Right kidney (tissue), 9 donors: ENCODE measurements at places on chromosomes 16 and 17.

GRCh38 chr17:50035945-50036344, 20.0 kb upstream of the ITGA3 start:
- no peak for DNase-seq

- no peak for DNase-seq
Observed at GRCh38 chr17:68246271-68247028, 1.4 kb upstream of the AMZ2 start.

DNA sequence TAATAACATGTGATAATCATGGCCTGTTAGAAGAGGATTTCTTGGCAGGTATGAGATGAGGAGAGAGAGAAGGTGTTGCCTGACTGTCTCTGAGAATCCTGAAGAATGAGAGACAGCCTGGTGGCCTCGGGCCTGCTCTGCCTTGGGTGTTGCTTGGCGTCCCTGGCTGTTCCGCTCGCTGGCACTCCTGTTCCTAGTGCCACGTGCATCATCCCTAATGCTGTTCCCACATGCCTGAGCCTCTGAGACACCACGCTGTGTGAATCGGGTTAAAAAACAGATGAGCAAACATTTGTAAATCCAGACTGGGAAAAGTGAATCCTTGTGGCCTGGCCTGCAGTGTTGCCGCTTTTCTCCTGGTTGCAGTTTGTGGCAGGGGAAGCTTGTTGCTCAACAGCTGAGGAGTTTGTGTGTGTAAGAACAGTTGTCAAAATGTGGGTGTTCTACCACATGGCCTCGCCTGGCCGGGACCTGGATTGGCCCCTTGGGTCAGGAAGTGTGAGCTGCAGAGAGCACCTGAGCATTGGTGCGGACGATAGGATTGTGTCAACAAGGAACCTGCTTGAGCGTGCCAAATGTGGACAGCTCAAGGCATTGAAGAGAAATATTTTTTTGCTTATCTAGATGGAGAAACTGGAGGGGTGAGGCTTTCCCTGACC, 22.0 kb downstream of the UBN1 start:
- no peak for DNase-seq

GRCh38 chr17:54220829-54221228, 398.1 kb downstream of the KIF2B start:
- DNase-seq = no peak

DNA sequence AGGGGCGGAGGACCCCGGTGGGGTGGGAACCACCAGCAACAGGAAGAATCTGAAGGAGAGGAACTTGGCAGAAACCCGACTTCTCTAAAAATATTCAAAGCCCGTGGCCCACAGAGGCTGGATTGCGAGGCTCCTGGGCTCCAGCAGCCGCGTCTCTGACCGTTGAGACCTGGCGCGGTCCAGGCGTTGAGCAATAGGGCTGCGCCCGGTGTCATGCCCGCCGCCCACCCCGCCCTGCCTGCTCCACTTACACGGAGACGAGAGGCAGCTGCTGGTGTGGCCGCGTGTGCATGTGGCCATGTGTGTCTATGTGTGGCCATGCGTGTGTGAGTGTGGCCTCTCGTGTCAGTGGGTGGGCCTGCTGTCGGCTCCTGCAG, 83.6 kb downstream of the IRF8 start:
- DNase-seq = no peak

- DNase-seq = no peak
Observed at GRCh38 chr16:24700549-24701392, 28.7 kb upstream of the TNRC6A start.

DNA sequence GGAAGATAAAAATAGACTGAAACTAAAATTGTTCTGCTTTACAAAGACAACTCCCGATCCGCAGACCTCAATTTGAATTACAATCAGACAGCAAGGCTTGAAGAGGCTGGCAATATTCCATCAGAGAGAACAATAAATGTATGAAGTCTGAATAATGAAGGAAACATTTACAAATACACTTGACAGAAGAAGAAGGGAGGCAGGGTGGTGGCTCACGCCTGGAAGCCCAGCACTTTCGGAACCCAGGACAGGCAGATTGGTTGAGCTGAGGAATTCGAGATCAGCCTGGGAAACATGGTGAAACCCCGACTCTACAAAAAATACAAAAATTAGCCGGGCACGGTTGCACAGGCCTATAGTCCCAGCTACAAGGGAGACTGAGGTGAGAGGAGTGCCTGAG, 14.6 kb downstream of the ODF4 start:
- no peak for DNase-seq

- DNase-seq = peak; percentile 12
Observed at GRCh38 chr16:46974352-46974751, 878 bp upstream of the DNAJA2 start.

GRCh38 chr16:66471716-66472393, 44.8 kb downstream of the BEAN1 start:
- no peak for DNase-seq

DNA sequence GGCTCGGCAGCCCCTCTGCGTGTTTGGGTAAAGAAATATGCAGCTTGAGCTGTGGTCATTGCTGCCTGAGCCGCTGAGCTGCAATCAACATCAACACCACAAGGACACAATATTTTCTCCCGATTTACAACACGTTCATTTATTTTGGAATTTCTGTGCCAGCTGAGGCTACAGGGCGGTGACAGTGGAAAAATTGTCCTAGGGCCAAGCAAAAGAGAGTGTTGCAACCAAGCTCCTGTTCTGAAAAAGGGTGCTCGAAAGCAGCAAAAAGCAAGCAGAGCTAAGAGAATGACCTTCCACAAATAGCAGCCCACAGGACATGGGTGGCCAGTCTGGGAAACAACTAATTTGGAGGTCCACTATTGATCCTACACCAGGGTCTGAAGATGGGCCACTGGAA, 35.4 kb upstream of the NOG start:
- no peak for DNase-seq

DNA sequence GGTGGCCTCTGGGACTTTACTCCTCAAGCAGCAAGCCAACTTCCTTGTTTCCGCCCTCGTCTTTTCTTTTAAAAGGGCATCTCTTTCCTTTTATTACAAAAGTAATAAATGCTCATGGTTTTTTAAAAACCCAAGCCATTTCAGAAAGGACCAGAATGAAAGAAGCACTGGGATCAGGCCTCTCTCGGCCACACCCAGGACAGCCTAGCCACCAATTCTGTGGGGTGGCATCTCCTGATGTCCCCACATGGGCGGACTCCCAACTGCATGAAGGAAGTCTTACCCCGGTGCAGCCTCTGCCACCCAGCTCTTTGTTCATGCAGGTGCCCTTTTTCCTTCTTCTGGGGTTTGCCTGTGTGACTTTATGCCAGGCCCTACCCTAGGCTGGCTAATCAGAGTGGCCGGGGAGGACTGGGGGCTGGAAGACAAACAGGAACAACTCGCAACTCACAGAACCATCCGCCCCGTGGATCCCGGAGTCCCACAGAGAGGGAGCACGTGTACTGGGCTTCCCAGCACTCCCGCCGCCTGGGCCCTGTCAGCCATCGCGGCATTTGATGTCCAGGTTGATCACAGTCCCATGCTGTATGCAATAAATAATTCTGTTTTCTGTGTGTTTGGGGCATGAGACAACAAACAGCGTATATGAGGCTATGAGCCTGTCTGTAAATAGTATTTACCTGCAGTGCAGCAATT, 2.6 kb upstream of the RASD1 start:
- DNase-seq = no peak

GRCh38 chr16:75527825-75528299, 8.0 kb downstream of the CHST5 start:
- DNase-seq = no peak

GRCh38 chr16:28873543-28874201, 4.6 kb upstream of the ATP2A1 start:
- no peak for DNase-seq

DNA sequence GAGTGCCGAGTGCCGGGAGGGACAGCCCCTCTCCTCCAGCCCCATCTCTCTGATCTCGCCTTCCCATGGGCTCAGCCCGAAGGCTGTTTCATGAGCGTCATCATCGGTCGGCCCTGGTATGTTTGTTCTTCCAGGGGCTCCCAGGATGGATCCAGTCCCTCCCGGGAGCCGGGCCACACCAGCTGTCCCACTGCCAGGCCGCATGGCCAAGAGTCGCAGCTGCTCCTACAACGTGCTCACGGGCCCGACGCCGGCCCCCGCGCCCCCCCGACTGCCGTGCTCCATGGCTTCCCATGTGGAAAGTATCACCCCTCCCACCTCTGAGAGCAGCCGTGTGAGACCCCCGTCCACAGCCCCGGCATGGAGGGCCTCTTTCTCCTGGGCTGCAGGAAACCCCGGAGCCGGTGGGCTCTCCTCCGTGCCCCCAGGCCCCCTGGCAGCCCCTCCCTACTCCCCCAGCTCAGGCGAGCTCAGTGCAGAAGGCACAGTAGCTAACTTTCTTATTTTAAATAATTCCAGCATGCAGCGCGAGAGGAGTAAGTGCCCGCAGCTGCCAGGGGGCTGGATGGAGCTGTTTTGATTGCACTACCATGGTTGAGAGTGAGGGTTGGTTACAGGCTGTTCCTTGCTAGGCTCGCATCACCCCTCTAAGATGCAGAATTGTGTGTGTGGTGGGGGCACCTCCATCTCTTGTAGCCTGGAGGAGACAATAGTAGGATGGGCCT, 26.6 kb upstream of the GSE1 start:
- DNase-seq = no peak

DNA sequence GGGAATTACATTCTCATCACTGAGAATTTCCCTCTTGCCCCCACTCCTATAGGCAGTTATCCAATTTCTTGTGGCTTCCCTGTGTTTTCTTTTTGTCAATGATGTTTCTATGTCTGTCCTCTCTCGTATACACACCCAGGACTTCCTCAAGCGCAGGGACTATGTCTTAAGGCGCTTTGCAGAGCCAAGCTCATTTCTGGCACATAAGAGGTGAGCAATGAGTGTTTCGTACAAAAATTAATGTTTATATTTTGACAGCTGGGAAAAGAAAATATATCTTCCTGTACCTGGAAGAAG, 947 bp downstream of the DDX42 start:
- no peak for DNase-seq
